ENCODE measurements at places on chromosomes 4 and X. TPM values are rescaled to one million over a fixed set of nuclear protein-coding genes. Genes with fewer than 3 reads are reported as not detected.

GRCh38 chr4:144399927-144400326, 246.0 kb upstream of the HHIP start:
- no peaks in the 10 kb centered on the region for H3K27me3 ChIP-seq
- no peaks in the 10 kb centered on the region for H3K4me1 ChIP-seq
- no peak for DNase-seq
- H3K4me3 ChIP-seq = no peak overlapping the region
- H3K27ac ChIP-seq = no peak overlapping the region

HMX1 gene
- not detected for total RNA-seq

- H3K27ac ChIP-seq = no peak overlapping the region
- no peaks in the 10 kb centered on the region for H3K4me1 ChIP-seq
- no peak overlapping the region for H3K4me3 ChIP-seq
- no peak for DNase-seq
These were observed 32.1 kb downstream of the TIGD4 start for GRCh38 chr4:152747444-152747843.

- no peaks in the 10 kb centered on the region for H3K36me3 ChIP-seq
- no peak for DNase-seq
- H3K4me3 ChIP-seq = no peak overlapping the region
These were observed 370.6 kb downstream of the MAGEB5 start for GRCh38 chrX:26586570-26586969.

DNA sequence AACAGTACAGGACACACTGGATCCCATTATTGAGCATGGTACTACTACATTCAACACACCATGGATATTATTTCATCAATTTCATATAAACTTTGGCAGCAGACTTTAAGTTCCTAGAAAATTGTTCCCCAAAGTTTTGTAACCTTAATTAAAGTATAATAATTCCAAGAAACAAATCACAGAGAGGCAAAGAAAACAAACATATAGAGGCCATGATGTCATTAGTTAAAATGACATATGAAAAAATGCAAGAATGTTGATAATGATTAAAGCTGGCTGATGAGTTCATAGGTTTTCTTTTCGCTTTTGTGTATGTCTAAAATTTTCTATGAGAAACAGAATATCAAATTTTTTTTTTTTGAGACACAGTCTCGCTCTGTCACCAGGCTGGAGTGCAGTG, 26.8 kb downstream of the LRBA start:
- no peak overlapping the region for H3K27ac ChIP-seq
- H3K36me3 ChIP-seq = no peaks in the 10 kb centered on the region
- H3K4me1 ChIP-seq = no peaks in the 10 kb centered on the region
- no peak for DNase-seq
- H3K27me3 ChIP-seq = no peaks in the 10 kb centered on the region

GRCh38 chr4:74374128-74374527, 9.2 kb downstream of the EREG start:
- no peaks in the 10 kb centered on the region for H3K36me3 ChIP-seq
- H3K27ac ChIP-seq = no peak overlapping the region
- no peaks in the 10 kb centered on the region for H3K4me1 ChIP-seq
- no peak overlapping the region for H3K4me3 ChIP-seq
- no peak for DNase-seq

DNA sequence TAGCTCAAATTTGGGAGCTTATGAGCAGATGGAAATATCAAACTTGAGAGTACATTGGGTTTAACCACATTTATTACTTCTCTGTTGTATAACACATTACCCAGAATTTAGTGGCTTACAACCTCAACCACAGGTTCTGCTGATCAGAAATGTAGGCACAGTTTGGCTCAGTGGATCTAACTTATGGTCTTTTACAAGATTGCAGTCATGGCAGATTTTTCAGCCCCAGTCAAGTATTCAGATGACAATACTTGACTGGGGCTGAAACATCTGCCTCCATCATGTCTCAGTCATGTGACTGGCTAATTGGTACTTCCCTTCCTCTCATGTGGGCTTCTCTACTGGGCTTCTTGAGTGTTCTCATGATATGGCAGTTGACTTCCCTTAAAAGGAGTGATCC, 44.0 kb upstream of the ADAD1 start:
- H3K27me3 ChIP-seq = no peaks in the 10 kb centered on the region
- peaks cover 60% of the 10 kb centered on the region for H3K36me3 ChIP-seq
- no peak overlapping the region for H3K27ac ChIP-seq
- H3K4me1 ChIP-seq = no peaks in the 10 kb centered on the region

MID1IP1 gene
- 76.1 TPM for total RNA-seq

DNA sequence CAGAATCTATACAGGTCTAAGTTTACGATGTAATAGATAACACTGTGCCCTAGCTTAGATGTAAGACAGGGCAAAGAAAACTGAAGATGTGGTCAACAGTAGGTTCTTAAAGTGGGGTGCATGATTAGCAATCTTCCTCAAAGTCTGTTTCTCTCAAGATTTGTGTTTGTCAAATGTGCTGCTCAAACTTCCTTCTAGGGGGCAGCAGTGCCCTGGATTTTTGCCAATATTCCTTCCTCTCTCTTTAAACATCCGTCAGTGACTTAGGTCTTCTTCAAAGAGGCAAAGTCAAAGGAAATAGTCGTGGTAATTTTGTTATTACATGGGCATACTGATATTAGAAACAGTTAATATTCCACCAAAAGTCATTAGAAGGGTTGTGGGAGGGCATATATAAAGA, 4.2 kb upstream of the PDHA2 start:
- H3K27ac ChIP-seq = no peak overlapping the region
- no peak overlapping the region for H3K4me3 ChIP-seq
- H3K4me1 ChIP-seq = no peaks in the 10 kb centered on the region
- H3K27me3 ChIP-seq = no peaks in the 10 kb centered on the region
- H3K36me3 ChIP-seq = no peaks in the 10 kb centered on the region

TBC1D25 gene
- 8.2 TPM for total RNA-seq

GRCh38 chrX:54494166-54494988, 1.7 kb downstream of the FGD1 start:
- no peak for DNase-seq
- H3K36me3 ChIP-seq = no peaks in the 10 kb centered on the region
- H3K4me1 ChIP-seq = peaks cover 3% of the 10 kb centered on the region
- H3K4me3 ChIP-seq = peak overlapping the region; percentile 79

DNA sequence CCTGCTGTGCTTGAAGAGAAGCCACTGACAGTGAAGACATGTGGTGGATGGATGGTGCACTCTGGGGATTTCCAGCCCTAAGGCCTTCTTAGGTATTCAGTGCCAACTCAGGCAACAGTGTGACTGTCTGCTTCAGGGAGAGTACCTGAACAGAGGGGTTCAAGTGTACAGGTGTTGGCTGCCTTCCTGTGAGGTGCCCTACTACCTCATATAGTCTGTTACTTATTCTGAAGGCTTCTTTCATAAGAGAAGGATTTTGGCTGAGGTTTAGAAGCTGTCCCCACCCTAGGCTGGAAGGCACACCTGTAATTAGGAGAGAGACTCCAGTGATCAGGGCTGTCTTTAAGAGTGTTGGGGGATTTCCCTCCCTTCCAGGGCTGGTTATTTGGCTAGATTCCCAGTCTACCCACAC, 1.8 kb downstream of the FTHL17 start:
- no peak for DNase-seq
- no peaks in the 10 kb centered on the region for H3K27me3 ChIP-seq
- H3K4me1 ChIP-seq = no peaks in the 10 kb centered on the region
- H3K36me3 ChIP-seq = no peaks in the 10 kb centered on the region
- H3K4me3 ChIP-seq = no peak overlapping the region

S100G gene
- not detected for total RNA-seq

GPR34 gene
- total RNA-seq = 1.5 TPM

- H3K27ac ChIP-seq = no peak overlapping the region
- H3K4me1 ChIP-seq = no peaks in the 10 kb centered on the region
- no peaks in the 10 kb centered on the region for H3K27me3 ChIP-seq
- H3K4me3 ChIP-seq = no peak overlapping the region
These were observed 318.6 kb downstream of the ANK2 start for GRCh38 chr4:113368056-113368455.

DNA sequence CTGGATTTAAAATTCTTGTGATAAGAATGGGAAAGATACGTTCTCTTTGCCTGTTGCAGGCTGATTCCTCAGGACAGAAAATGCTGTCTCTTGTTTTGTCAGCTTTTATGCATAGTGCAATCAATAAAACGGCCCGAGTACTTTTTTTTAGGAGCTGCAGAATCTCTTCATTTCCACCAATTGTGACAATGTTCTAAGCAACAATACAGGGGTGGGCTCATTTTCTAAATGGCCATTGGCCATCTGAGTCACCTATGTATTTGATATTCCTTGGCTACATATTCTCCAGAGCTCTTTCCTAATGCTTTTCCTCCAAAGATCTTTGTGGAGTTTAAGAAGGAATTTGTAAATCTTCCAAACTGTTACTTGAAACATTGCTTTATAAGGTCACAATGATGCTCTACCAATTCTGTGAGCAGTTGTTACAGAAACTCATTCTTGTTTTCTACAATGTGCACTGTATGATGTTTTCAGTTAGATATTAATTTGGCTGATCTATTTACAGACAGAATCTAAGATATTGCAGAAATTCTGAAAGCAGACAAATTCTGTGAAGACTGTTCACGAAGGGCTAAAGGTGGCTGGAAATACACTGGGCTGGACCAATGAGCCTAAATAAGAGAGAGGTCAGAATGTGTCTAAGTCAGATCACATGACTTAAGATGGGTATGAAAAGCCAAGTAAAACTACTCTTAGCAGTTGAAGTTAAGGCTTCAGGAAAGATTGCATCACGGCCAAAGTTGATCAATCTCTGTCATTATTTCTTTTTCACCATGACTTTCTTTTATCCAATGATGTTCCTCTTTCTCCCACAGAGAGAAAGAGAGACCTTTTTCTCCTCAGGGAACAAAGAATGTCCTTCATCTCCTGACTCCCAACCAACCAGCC, 33.4 kb downstream of the TAPT1 start:
- DNase-seq = no peak
- H3K36me3 ChIP-seq = peaks cover 25% of the 10 kb centered on the region
- H3K4me1 ChIP-seq = no peaks in the 10 kb centered on the region
- no peaks in the 10 kb centered on the region for H3K27me3 ChIP-seq

- H3K4me1 ChIP-seq = no peaks in the 10 kb centered on the region
- no peak for DNase-seq
- H3K4me3 ChIP-seq = no peak overlapping the region
These were observed 208.5 kb downstream of the INPP4B start for GRCh38 chr4:142637614-142638013.

- DNase-seq = no peak
- no peaks in the 10 kb centered on the region for H3K4me1 ChIP-seq
These were observed 579.4 kb downstream of the GRXCR1 start for GRCh38 chr4:43471950-43472349.

CLGN gene
- total RNA-seq = not detected

- DNase-seq = no peak
- H3K4me1 ChIP-seq = no peaks in the 10 kb centered on the region
- no peak overlapping the region for H3K27ac ChIP-seq
- no peak overlapping the region for H3K4me3 ChIP-seq
These were observed 697.5 kb upstream of the GNPDA2 start for GRCh38 chr4:45423896-45424295.

- no peak overlapping the region for H3K27ac ChIP-seq
- H3K4me1 ChIP-seq = no peaks in the 10 kb centered on the region
- no peaks in the 10 kb centered on the region for H3K27me3 ChIP-seq
These were observed 5.6 kb upstream of the SPRY1 start for GRCh38 chr4:123390846-123391456.

MTMR8 gene
- total RNA-seq = 0.85 TPM

DNA sequence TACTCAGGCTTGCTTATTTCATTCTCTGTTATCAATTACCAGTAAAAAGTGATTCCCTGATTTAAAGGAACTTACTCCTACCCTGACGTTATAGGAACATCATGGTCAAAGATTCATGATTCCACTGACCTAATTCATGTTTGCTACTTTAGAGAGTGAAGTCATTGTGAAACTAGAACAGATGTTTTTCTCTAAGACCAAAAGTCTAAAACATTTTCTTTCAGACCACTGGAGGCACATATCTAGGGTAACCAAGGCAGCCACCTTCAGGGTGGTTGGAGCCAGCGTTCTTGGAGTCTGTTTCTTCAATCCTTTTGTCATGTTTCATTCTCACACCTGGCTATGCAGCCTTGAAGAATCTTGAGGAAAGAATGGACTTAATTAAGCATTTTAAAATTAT, 77.8 kb downstream of the GALNTL6 start:
- no peaks in the 10 kb centered on the region for H3K27me3 ChIP-seq
- H3K4me3 ChIP-seq = no peak overlapping the region
- no peaks in the 10 kb centered on the region for H3K36me3 ChIP-seq

GRCh38 chr4:30801876-30802275, 81.7 kb downstream of the PCDH7 start:
- H3K27ac ChIP-seq = peak overlapping the region; percentile 63
- no peaks in the 10 kb centered on the region for H3K36me3 ChIP-seq
- no peaks in the 10 kb centered on the region for H3K4me1 ChIP-seq

GRCh38 chr4:22094217-22094616, 145.6 kb upstream of the KCNIP4 start:
- H3K4me1 ChIP-seq = no peaks in the 10 kb centered on the region
- no peaks in the 10 kb centered on the region for H3K36me3 ChIP-seq
- H3K27me3 ChIP-seq = no peaks in the 10 kb centered on the region
- no peak overlapping the region for H3K27ac ChIP-seq
- no peak overlapping the region for H3K4me3 ChIP-seq

NUDT11 gene
- 1.7 TPM for total RNA-seq

WDFY3 gene
- total RNA-seq = 30.2 TPM

ASB12 gene
- not detected for total RNA-seq

HSFX1 gene
- 21.7 TPM for total RNA-seq

CD38 gene
- 1.4 TPM for total RNA-seq

RTL3 gene
- not detected for total RNA-seq

DNA sequence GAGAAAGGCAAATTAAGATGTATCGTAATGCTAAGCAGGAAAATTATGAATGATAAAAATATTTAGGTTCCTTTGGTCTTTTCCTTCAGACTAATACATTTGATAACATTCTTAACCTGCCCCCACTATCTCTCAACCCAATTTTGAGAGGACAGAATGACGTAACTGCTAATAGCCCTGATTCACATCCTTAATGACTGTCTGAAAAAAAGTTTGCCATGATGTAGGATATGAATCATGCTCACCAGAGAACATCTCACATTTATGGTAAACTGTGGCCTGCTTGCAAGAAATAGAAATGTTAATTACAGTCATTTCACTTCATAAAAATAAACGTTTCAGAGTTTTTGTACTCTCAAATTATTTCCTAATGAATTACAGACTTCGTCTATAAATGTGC, 128.0 kb upstream of the VEGFC start:
- no peaks in the 10 kb centered on the region for H3K36me3 ChIP-seq
- H3K4me3 ChIP-seq = no peak overlapping the region
- H3K27me3 ChIP-seq = no peaks in the 10 kb centered on the region
- no peak for DNase-seq

DNA sequence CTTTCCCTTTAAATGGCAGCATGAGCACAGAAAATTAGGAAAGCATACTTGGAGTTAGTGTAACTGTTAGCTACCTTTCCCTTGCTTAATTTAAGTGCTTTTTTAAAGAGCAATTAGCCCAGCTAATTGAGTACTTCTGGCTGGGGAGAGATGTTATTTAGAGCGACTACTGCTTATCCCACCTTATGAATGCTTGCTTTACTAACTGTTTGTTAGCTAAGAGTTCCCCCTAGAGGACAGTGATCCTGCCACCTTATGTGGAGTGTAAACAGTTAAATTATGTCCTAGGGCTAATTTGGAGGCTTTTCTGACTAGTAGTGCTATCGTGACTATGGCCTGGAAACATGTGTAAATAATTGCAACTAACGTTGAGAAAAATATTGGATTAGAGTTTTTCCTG, 909.4 kb downstream of the FSTL5 start:
- H3K27me3 ChIP-seq = no peaks in the 10 kb centered on the region
- DNase-seq = no peak
- no peaks in the 10 kb centered on the region for H3K36me3 ChIP-seq
- no peak overlapping the region for H3K4me3 ChIP-seq

- no peaks in the 10 kb centered on the region for H3K36me3 ChIP-seq
- no peaks in the 10 kb centered on the region for H3K4me1 ChIP-seq
- no peak overlapping the region for H3K4me3 ChIP-seq
- no peaks in the 10 kb centered on the region for H3K27me3 ChIP-seq
- no peak overlapping the region for H3K27ac ChIP-seq
- no peak for DNase-seq
These were observed 278.0 kb downstream of the ANK2 start for GRCh38 chr4:113327494-113327893.

Data from ascending aorta (tissue), 2 donors.